ENCODE measurements at places on chromosomes 2 and 18. TPM values are rescaled to one million over a fixed set of nuclear protein-coding genes. Genes with fewer than 3 reads are reported as not detected.

The NT5DC4 gene
- total RNA-seq: 1.2 TPM

DNA sequence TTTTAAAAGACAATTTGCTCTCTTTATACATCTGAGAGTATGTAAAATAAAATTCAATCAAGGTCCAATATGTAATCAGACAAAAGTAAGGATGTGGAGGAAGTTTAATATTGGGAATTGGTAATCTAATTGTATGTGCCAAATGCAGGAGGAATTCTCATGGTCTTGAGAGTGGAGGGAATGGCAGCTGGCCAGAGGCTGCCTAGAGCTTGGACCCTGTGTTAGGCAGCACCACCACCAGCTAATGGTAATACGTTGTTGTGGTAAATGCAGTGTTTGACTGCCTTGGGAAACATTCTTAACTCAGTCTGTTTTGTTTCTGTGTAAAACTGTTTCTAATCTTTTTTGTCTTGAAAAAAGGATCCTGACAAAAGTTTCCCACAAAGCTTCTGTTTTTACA lies 30.0 kb downstream of the GALNT1 start:
- no peaks in the 10 kb centered on the region for H3K36me3 ChIP-seq
- H3K27me3 ChIP-seq: no peaks in the 10 kb centered on the region
- H3K4me3 ChIP-seq: no peak overlapping the region
- no peak for DNase-seq
- H3K27ac ChIP-seq: no peak overlapping the region

The CCNT2 gene
- total RNA-seq: 20.6 TPM

DNA sequence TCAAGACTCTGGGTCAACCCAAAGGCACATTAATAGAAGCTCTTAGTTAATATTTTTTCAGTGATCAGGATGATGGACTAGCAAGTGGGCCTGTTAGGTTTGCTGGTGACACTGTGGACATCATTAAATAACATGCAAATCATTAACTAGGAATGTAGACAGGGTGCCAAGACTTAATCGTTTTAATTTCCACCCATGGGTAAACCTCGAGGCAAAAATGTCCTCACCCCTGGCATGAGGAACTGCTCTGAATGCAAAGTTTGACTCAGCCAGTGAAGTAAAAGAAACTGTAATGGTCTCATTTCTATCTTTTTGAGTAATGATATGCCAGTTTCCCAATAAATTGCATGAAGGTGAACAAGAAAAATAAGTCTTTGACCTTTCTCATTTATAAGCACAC lies 152.6 kb upstream of the MEX3C start:
- peaks cover 5% of the 10 kb centered on the region for H3K4me1 ChIP-seq
- DNase-seq: no peak
- H3K36me3 ChIP-seq: no peaks in the 10 kb centered on the region
- no peak overlapping the region for H3K27ac ChIP-seq

The RBKS gene
- 6.3 TPM for total RNA-seq

The INHBB gene
- 0.51 TPM for total RNA-seq

- H3K36me3 ChIP-seq: peaks cover 4% of the 10 kb centered on the region
- H3K4me1 ChIP-seq: no peaks in the 10 kb centered on the region
- H3K27me3 ChIP-seq: no peaks in the 10 kb centered on the region
- no peak for DNase-seq
- H3K4me3 ChIP-seq: no peak overlapping the region
Observed at GRCh38 chr2:233131936-233132720, 72.0 kb downstream of the INPP5D start.

The REG3A gene
- not detected for total RNA-seq

The PDIA6 gene
- 348 TPM for total RNA-seq

GRCh38 chr2:217114117-217114516 lies 254.3 kb upstream of the TNP1 start:
- DNase-seq: no peak
- no peak overlapping the region for H3K4me3 ChIP-seq

The ARMC9 gene
- 2.2 TPM for total RNA-seq

- H3K36me3 ChIP-seq: peaks cover 2% of the 10 kb centered on the region
- no peaks in the 10 kb centered on the region for H3K27me3 ChIP-seq
- DNase-seq: no peak
- H3K4me3 ChIP-seq: no peak overlapping the region
Observed at GRCh38 chr2:39464864-39465263, 27.8 kb upstream of the MAP4K3 start.

DNA sequence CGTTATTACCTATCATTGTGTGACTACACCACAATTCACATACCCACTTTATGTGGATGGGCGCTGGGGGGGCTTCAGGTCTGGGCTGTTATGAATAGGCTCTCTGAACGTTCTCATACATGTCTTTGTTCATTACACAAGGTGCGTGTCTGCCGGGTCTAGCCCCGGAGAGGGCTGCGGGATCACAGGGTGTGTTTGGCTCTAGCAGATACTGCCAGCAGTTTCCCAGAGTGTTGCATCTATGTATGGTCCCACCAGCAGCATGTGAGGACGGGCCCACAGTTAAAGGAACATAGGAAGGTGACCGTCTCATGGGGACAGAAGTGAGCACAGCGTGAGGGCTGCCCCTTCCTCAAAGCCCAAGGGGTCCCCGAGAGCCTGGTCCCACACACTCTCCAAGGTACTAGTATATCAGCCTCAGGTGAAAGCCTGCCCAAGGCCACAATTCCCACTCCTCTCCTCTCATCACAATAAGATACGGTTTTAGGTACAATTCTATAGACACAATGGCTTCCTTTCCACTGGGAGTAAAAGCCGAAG lies 48.8 kb downstream of the TFCP2L1 start:
- no peaks in the 10 kb centered on the region for H3K27me3 ChIP-seq
- no peak overlapping the region for H3K27ac ChIP-seq
- H3K4me1 ChIP-seq: no peaks in the 10 kb centered on the region
- DNase-seq: no peak
- H3K4me3 ChIP-seq: no peak overlapping the region

- peaks cover 44% of the 10 kb centered on the region for H3K4me1 ChIP-seq
- no peak overlapping the region for H3K4me3 ChIP-seq
- no peaks in the 10 kb centered on the region for H3K36me3 ChIP-seq
Observed at GRCh38 chr18:62745089-62745751, 29.9 kb downstream of the PHLPP1 start.

DNA sequence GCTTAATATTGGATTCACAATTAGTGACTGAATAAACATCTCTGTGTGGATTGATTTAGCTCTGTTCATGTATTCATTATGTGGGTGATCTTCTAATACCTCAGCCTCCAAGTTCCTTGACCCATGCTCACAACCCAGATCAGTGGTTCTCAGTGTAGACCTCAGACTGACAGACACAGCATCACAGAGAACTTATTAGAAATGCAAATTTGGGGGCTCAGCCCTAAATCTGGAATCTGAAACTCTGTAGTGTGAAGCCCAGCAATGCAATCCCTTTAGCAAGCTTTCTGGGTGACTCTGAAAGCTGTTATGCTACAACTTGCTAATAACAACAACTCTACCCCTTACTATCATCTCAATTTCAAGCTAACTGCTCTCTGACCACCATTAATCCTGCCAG lies 273.1 kb upstream of the FANCL start:
- no peak overlapping the region for H3K27ac ChIP-seq
- no peak overlapping the region for H3K4me3 ChIP-seq
- no peaks in the 10 kb centered on the region for H3K36me3 ChIP-seq
- H3K27me3 ChIP-seq: no peaks in the 10 kb centered on the region
- H3K4me1 ChIP-seq: no peaks in the 10 kb centered on the region

DNA sequence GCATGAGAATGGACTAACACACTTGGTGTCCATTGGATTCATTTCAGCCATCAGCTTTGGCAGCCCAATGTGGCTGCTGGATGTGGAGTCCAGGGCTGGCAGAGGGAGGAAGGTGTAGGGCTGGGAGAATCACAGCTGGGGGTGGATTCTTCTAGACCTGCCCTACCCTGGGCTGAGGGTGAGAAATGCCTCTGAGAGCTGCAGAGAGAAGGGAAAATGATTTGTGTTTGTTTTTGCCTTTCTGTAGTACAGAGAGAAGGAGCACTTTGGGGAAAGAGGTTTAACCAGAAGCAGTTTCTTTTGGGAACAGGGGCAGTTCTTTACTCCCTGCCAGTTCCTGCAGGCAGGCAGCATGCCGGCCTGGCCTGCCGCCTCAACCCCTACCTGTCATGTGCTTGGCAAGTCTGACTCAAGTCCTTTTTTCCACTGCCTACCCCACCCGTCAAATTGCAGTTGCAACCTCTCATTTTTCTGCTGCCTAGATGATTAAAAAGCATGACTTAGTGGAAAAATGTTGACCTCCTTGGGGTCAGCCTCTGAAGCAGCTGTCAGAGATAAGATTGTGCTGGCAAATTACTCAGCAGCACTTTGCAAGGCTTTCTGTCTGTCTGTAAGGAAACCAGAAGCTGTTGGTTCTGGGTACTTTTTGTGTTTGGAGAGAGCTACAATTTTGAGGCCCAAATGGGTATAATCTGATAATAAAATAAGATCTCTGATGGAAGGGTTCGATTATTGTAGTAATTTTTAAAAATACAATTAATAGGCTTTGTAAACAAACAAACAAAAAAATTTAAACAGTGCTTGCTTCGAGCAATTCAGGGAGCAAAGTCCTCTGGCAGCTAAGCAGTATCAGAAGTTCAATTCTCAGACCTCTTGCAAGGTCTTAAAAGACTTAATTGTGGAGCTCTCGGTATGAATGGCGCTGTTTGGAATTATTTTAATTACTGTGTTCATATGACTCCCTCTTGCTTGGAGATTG lies 21.7 kb downstream of the LBH start:
- H3K27me3 ChIP-seq: no peaks in the 10 kb centered on the region
- H3K4me1 ChIP-seq: peaks cover 3% of the 10 kb centered on the region
- H3K4me3 ChIP-seq: no peak overlapping the region
- DNase-seq: peak; percentile 76
- no peaks in the 10 kb centered on the region for H3K36me3 ChIP-seq
- H3K27ac ChIP-seq: peak overlapping the region; percentile 62

- H3K4me3 ChIP-seq: no peak overlapping the region
- no peaks in the 10 kb centered on the region for H3K36me3 ChIP-seq
- DNase-seq: no peak
- H3K4me1 ChIP-seq: no peaks in the 10 kb centered on the region
- no peaks in the 10 kb centered on the region for H3K27me3 ChIP-seq
Observed at GRCh38 chr2:231359948-231360347, 35.6 kb upstream of the B3GNT7 start.

GRCh38 chr18:13514558-13514957 lies 211.8 kb downstream of the FAM210A start:
- H3K4me1 ChIP-seq: peaks cover 26% of the 10 kb centered on the region
- no peaks in the 10 kb centered on the region for H3K27me3 ChIP-seq
- no peak overlapping the region for H3K4me3 ChIP-seq
- no peak overlapping the region for H3K27ac ChIP-seq
- no peak for DNase-seq

- peak overlapping the region; percentile 84 for H3K27ac ChIP-seq
- H3K4me1 ChIP-seq: no peaks in the 10 kb centered on the region
- no peaks in the 10 kb centered on the region for H3K36me3 ChIP-seq
- DNase-seq: no peak
- no peaks in the 10 kb centered on the region for H3K27me3 ChIP-seq
Observed at GRCh38 chr18:70335892-70336726, 47.3 kb downstream of the SOCS6 start.

The PPP1R1C gene
- 16.9 TPM for total RNA-seq

The PTPN2 gene
- total RNA-seq: 15.9 TPM

DNA sequence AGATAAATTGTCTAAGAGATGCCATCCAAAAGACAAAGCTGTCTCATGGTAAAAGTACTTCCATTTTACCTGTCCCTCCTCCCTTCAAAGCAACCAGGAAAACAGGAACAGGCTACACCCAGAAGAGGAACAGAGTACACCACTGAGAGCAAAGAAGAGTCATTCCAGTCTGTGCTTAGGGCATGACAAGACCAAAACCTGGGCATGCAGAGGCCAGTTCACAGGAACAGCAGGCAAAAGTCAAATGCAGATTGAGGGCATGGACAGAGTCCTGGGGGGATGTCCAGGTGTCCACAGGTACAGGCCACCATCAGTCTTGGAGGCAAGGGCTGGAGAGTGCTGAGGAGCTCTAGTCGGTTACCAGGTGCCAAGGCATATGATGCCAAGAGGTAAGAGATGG lies 23.7 kb downstream of the PLEK start:
- H3K27ac ChIP-seq: no peak overlapping the region
- H3K4me1 ChIP-seq: no peaks in the 10 kb centered on the region
- no peak for DNase-seq
- H3K27me3 ChIP-seq: no peaks in the 10 kb centered on the region
- no peak overlapping the region for H3K4me3 ChIP-seq

The ZNF521 gene
- 3.7 TPM for total RNA-seq

The GGCX gene
- 77.5 TPM for total RNA-seq

The IL36B gene
- not detected for total RNA-seq

DNA sequence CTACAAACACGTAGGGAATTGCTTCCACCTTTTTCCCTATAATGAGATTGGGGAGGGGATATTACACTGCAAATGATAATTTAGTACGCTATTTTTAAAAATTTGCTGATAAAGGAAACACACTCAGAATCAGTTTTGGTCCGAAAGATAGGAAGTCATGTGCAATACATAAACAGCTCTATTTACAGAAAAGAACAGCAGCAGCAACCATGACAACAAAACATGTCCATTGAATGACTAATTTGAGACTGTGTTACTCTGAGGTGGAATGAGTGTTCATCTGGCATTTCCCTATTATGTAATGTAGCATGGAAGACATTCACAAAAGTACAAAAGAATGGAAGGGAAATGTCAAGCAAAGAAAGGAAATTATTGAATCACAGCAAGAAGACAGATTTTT lies 337.2 kb downstream of the NBAS start:
- no peaks in the 10 kb centered on the region for H3K27me3 ChIP-seq
- H3K27ac ChIP-seq: no peak overlapping the region
- peaks cover 8% of the 10 kb centered on the region for H3K36me3 ChIP-seq
- no peak overlapping the region for H3K4me3 ChIP-seq
- H3K4me1 ChIP-seq: no peaks in the 10 kb centered on the region

- no peak overlapping the region for H3K27ac ChIP-seq
- H3K4me3 ChIP-seq: no peak overlapping the region
- no peaks in the 10 kb centered on the region for H3K27me3 ChIP-seq
- DNase-seq: no peak
- no peaks in the 10 kb centered on the region for H3K4me1 ChIP-seq
Observed at GRCh38 chr18:66533693-66534092, 70.2 kb downstream of the CDH19 start.

DNA sequence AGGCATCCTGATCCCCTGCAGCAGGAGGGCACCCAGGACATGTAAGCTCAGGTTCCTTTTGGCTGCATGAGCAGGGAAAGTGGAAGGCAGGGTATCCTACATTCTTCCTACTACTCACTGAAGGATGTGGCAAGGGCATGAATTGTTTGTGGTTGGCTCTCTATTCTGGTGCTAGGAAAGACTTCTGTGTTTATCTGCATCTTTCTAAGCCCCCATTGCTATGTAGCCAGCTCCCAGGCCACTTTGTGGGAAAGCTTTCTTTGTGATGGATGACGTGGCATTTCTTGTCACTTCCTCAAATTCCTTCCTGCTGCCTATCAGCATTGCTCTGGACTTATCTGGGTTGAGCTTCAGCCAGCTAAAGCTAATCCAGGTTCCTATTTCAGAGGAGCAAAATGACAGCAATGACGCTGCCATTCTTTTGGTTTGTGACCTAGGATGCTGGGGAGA lies 46.2 kb downstream of the MEIS1 start:
- no peaks in the 10 kb centered on the region for H3K27me3 ChIP-seq
- H3K36me3 ChIP-seq: no peaks in the 10 kb centered on the region
- H3K4me3 ChIP-seq: no peak overlapping the region
- H3K27ac ChIP-seq: no peak overlapping the region
- no peak for DNase-seq
- peaks cover 1% of the 10 kb centered on the region for H3K4me1 ChIP-seq

Data from liver (tissue), 10 donors.